NCI-H1105 (cell line): ENCODE measurements at places on chromosomes 2 and 18.

DNA sequence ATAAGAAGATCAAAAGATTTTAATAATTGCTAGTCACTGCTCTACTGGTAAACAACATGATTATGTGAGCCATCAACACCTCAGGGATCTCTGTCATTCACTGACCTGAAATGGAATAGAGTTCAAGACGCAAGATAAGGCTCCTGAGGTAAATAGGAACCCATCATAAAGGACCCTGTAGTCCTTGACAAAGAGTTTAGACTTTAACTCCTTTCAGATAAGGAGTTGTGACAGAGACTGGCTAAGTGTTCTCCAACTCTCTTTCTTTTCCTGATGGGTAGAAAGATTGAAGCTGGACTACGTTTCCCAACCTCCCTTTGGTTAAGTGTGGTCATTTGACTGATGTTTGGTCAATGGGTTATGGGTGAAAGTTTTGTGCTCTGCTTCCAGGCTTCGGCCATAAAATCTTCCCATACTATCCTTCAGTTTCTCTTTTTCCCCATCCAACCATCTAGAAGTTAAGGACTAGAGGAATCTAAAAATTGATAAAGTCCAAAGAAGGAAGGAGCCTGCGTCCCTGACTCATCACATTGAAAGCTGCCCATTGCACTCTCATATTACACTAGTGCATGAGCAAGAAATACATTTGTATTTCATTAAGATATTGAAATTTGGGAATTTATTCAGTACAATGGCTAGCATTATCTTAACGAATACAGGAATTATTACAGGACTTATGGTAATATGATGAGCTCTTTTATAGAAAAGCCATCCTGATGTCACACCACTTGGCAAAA is 293.7 kb upstream of the ACVR2A start:
- DNase-seq, result no peak

- no peak for DNase-seq
These were observed 150.8 kb downstream of the PTRHD1 start for GRCh38 chr2:24642351-24642750.

GRCh38 chr2:85647823-85648526 is 20.0 kb downstream of the SFTPB start:
- DNase-seq, result no peak

GRCh38 chr2:70921839-70922234 is 13.9 kb upstream of the ATP6V1B1 start:
- no peak for DNase-seq

DNA sequence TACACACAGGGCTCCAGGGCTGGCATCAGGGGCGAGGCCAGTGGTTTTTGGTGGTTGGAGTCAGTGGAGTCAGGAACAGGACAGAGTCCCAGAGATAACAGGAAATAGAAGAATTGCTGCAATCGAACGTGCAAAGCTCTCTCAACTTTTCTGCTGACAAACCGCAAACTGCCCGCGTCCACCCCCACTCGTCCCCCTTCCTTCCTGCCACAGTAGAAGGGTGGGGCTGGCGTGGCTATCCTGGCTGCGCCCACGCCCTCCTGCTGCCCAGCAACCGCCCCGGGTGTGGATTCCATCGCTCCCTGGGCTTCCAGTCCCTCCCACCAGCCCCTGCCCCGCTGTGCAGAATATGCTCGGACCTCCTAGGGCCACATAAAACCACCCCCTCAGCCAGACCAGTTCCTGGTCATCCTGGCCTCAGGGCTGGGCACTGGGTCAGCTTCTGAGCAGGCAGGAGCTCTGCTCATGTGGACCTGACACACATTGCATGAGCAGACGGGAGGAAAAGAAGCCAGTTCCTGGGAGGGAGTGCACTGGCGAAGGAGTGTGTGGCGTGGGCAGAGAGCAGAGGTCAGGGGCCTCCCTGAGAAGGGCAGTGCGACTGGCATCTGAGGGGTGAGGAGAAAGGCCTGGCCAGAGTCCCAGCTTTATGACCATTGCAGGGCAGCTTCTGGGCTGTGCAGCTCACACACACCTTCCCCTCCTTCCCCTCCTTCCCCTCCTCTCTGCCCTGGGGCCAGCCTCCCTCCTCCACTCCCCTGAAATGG is 85.4 kb upstream of the ATG16L1 start:
- DNase-seq, result no peak

DNA sequence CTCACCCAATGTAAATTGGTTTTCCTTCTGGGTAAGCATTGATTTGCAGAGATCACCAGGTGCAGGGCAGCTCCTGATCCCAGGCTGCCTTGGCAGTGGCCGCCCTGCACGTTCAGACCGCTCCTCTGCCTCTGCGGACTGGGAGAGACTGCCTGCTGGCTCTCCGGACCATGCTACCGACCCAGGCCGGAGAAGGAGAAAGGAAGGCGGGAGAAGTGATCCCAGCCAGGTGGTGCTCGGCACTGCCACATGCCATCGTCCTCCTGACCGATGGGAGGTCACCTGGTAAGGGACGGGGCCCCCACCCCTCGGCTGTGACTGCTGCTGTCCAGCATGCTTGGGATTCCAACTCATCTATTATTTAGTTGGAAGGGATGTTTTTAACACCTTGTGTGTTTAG is 108.1 kb upstream of the POU3F3 start:
- no peak for DNase-seq

DNA sequence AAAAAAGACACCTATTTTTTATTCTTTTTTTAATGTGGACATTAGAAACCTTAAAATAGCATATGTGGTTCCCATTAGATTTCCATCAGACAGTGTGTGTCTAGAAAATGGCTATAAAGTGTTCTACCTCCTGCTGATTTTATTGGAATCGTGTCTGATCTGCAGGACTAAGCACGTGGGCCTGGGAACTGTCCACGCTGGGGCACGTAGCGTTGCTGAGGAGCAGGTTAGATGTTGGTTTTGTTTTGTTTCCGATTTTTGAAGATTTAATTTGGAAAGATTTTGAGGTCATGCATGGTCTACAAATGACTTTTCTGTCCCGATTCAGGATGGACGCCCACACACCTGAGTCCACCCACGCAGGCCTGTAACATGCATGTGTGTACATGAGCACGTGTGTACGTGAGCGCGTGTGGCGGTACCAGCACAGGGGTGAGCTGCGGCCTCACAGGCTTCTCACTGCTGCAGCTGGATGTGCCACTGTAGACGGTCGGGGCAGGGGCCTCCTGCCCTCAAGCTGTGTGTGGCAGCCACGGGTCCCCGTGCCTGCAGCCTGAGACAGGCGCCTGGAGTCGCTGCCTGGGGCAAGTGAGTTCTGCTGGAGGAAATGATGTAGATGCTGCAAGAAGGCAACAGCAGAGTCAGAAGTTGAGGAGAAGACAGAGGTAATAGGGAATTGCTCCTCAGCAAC is 99.7 kb upstream of the CTDP1 start:
- no peak for DNase-seq
